ENCODE measurements at places on chromosomes 11 and 22. TPM values are rescaled to one million over a fixed set of nuclear protein-coding genes. Genes with fewer than 3 reads are reported as not detected.

The KDM4E gene
- total RNA-seq, result not detected

DNA sequence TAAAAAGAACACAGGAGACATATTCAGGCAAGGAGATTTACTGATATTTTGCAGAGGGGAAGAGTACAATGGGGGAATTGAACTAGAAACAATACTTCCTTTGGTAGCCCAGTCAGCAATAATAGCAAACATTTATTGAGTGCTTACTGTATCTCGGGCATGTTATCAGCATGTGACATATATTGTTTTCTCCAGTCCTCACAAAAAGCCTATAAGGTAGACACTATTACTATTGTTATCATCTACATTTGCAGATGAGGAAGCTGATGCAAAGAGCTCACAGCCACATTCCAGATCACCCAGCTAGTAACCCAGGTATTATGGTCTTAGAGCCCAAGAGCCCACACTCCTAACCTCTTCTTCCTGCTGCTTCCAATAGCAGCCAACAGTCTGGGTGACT lies 27.9 kb downstream of the NAV2 start:
- no peak for DNase-seq

GRCh38 chr11:87849216-87849615 lies 326.0 kb downstream of the RAB38 start:
- no peak for DNase-seq

- no peak for DNase-seq
These were observed 92.2 kb downstream of the BRD1 start for GRCh38 chr22:49735411-49735900.

DNA sequence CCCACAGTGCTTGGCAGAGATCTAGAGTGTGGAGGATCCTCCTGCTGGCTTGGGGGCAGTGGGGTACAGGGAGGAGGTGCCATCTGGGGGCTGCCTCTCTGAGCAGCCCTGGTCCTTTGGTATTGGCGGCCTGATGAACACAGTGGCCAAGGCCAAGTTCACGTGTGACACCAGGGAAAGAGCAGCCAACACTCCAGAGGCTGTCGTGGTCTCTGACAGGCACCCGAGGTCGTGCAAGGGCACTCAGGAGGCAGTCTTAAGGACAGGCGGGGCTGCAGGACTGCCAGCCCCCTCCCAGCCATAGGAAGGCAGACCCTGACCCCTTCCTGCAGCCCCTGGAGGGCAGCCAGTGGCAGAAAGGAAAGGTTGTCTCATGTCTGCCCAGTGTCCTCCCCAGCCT lies 30.7 kb downstream of the PHF21B start:
- no peak for DNase-seq

All from fibroblast of the aortic adventitia (primary cell).